ENCODE measurements at places on chromosomes 6 and 20. TPM values are rescaled to one million over a fixed set of nuclear protein-coding genes. Genes with fewer than 3 reads are reported as not detected.

Gene C6orf52
- total RNA-seq = 1.7 TPM

Gene BTN3A1
- 17.5 TPM for total RNA-seq

Gene BPIFB1
- total RNA-seq = not detected

Gene RALGAPB
- total RNA-seq = 48.4 TPM

Gene TRAM2
- total RNA-seq = 1.6 TPM

Gene SLC17A1
- not detected for total RNA-seq
